ENCODE measurements at places on chromosomes 3 and 15.

DNA sequence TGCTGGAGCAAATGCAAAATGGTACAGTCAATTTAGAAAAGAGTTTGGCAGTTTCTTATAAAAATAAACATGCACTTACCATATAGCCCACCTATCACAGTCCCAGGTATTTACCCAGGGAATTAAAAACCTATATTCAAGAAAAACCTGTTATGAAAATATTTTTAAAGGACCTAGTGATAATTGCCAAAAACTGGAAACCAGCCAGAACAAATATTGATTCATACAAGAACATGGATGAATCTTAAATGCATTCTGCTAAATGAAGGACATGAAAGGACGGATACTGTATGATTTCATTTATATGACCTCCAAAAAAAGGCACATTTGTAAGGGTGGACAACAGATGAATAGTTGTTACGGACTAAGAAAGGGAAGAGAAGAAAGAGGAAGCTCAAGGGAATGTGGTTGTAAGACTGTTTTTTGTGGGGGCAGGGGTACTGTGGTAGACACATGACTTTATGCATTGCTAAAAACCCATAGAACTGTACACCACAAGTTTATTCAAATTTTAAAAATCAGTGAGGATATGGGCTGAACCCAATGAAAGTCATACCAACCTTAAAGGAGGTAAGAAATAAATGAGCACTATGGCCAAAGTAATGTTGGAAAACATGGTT is 61.0 kb downstream of the ZBBX start:
- no peak for DNase-seq

DNA sequence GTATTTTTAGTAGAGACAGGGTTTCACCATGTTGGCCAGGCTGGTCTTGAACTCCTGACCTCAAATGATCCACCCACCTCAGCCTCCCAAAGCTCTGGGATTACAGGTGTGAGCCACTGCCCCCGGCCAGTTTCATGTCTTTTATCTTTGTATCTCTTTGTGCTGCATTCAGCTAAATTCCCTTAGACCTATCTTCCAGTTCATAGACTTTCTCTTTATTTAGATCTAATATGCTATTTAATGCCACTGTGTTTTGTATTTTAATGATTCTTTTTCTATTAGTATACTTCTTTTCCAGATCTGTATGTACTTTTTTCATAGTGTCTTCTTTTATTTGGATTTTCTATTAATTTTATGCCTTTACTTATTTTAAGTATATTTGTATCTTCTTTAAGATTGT is 14.9 kb downstream of the MINAR1 start:
- DNase-seq = no peak

DNA sequence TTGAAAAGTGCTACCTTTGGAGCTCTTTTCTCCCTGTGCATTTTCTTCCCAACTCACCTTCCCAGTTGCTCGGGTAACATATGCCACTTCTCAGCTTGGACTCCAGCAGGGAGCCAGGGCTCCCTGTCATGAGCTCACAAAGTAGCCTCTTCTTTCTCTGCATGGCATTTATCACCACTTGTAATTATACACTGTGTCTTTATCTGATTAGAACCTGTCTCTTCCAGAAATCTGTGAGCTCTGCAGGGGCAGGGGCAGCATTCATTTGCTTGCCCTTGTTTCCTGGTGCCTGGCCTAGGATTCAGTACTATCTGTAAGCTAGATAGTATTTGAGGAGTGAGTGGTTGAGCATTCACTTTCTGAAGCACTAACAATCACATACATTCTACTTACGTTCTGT is 100.9 kb downstream of the CLSTN2 start:
- no peak for DNase-seq

GRCh38 chr3:54900838-54901591 is 26.8 kb downstream of the LRTM1 start:
- DNase-seq = no peak

DNA sequence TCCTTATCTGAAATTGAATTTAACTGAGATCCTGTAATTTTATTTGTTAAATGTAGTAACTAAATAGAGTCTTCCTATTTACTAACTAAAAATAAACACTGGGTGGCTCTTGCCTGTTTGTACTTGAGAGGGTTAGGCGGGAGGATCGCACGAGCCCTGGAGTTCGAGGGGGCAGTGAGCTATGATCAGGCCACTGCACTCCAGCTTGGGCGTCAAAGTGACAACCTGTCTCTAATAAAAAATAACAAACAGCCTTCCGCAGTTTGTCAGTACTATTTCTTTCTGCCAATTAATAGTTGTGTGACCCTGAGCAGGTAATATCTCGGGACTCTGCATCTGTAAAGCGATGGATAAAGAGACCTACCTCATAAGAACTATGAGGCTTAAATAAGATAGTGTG is 768 bp upstream of the PDE12 start:
- no peak for DNase-seq

- DNase-seq = no peak
Measured at GRCh38 chr3:170274641-170275040, 52.4 kb downstream of the PRKCI start.

- no peak for DNase-seq
Measured at GRCh38 chr3:72008226-72008996, 223.5 kb upstream of the PROK2 start.

- DNase-seq = no peak
Measured at GRCh38 chr15:68365140-68365745, 66.7 kb downstream of the ITGA11 start.

- no peak for DNase-seq
Measured at GRCh38 chr15:58141894-58142293, 3.7 kb downstream of the AQP9 start.

- DNase-seq = no peak
Measured at GRCh38 chr3:55331524-55331923, 155.6 kb downstream of the WNT5A start.

- DNase-seq = no peak
Measured at GRCh38 chr3:169556349-169556870, 107.1 kb downstream of the MECOM start.

DNA sequence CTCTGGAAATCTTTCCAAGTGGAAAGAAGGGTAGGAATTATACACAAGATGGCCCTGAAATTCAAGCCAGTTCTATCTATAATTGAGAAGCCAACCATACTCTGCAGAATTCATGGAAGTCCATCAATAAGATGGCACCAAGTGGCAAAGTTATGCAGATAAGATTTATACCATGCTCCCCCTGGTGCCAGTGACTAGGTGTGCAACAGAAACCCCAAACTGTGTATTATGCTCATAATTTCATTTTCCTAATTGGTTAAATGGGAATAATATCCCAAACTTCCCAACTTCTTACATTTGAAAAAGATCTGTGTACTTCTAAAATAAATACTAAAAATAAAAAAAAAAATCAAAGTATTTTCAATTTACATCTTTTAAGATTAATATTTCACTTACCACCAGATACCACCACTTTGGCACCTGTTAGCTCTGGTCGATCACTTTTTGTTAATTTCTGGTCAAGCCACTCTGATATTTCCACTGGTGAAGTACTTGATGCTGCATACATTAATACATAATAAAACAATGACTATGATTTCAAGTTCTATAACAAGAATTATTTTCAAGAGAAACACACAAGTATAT is 25.9 kb downstream of the ETFA start:
- DNase-seq = no peak

GRCh38 chr3:58214484-58215316 is 3.9 kb upstream of the DNASE1L3 start:
- no peak for DNase-seq
